ENCODE measurements at places on chromosomes 13 and 19. TPM values are rescaled to one million over a fixed set of nuclear protein-coding genes. Genes with fewer than 3 reads are reported as not detected.

PGLYRP1 gene
- not detected for total RNA-seq

LGALS14 gene
- total RNA-seq: not detected

METTL21C gene
- not detected for total RNA-seq

SF3A2 gene
- 55.3 TPM for total RNA-seq

ZNF816 gene
- total RNA-seq: 0.12 TPM

VASP gene
- total RNA-seq: 180 TPM

NLRP11 gene
- not detected for total RNA-seq

CATSPERD gene
- not detected for total RNA-seq

MYO1F gene
- 0.33 TPM for total RNA-seq

TNFSF11 gene
- total RNA-seq: not detected

PLIN5 gene
- total RNA-seq: not detected

STOML3 gene
- total RNA-seq: not detected

CEACAM8 gene
- total RNA-seq: not detected

ZNF14 gene
- 1.9 TPM for total RNA-seq

CYP2F1 gene
- total RNA-seq: not detected

KLK7 gene
- not detected for total RNA-seq

ACP7 gene
- 0.23 TPM for total RNA-seq

TEX29 gene
- total RNA-seq: not detected

SLAIN1 gene
- total RNA-seq: 1.3 TPM

TPRX1 gene
- total RNA-seq: not detected

LRRC8E gene
- total RNA-seq: 5.5 TPM

DNAAF3 gene
- 5.4 TPM for total RNA-seq

PDX1 gene
- total RNA-seq: 0.09 TPM

NKPD1 gene
- 0.13 TPM for total RNA-seq

CAPN12 gene
- 6.0 TPM for total RNA-seq

KLK2 gene
- total RNA-seq: not detected

CBY2 gene
- not detected for total RNA-seq

TNNT1 gene
- total RNA-seq: 96.6 TPM

SLC25A42 gene
- total RNA-seq: 1.1 TPM

HAUS5 gene
- total RNA-seq: 15.5 TPM

LPAR2 gene
- 2.0 TPM for total RNA-seq

TPTE2 gene
- not detected for total RNA-seq

DCT gene
- total RNA-seq: not detected

CYP4F2 gene
- total RNA-seq: not detected

NPHS1 gene
- 0.24 TPM for total RNA-seq

CEACAM16 gene
- 0.19 TPM for total RNA-seq

ILF3 gene
- total RNA-seq: 175 TPM

PLEKHJ1 gene
- total RNA-seq: 30.0 TPM

Measured in A549 treated with ZK216348 at 1 μM for 4 hours (cell line).